HepG2 (cell line): ENCODE measurements at places on chromosomes 13 and 19. TPM values are rescaled to one million over a fixed set of nuclear protein-coding genes. Genes with fewer than 3 reads are reported as not detected.

DNA sequence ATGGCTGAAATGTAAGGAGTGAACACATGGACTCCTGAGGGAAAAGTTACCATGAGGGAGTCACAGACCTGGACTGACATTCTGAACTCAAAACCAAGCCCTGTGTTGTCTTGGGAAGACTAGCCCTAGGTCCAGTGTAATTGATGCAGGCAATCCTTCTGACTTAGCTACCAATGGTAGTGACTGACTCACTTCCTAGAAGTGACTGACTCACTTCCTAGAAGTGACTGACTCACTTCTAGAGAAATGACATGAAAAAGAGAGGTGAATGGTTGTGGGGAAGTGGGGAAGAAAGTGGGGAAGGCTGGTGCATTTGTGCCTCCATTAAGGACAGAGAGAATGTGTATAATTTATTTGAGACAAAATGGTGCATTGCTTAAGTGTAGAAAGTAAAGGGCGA is 49.9 kb downstream of the EDNRB start:
- DNase-seq: no peak

GRCh38 chr19:55312621-55313512 is 12.3 kb downstream of the TMEM150B start:
- DNase-seq: no peak

- no peak for DNase-seq
These were observed 23.9 kb upstream of the MATK start for GRCh38 chr19:3809881-3810707.

DNA sequence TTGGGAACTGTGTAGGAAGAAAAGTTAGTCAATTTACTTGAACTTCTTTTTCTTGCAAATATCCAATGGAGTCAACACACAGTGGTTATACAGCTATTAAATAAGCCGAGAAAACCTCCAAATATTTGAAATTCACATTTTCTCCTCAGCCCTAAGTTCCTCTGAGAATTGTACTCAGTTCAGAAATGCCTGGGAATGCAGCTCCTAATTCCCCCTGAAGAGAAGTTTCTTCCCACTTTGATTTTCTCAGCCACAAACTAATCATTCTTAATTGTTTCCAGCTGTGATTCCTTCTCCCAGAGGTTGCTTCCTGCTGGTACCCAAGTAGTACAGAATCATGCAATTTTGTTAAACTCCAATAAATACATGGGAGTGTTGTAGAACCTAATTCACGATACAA is 246.1 kb upstream of the MIR17HG start:
- DNase-seq: no peak

DNA sequence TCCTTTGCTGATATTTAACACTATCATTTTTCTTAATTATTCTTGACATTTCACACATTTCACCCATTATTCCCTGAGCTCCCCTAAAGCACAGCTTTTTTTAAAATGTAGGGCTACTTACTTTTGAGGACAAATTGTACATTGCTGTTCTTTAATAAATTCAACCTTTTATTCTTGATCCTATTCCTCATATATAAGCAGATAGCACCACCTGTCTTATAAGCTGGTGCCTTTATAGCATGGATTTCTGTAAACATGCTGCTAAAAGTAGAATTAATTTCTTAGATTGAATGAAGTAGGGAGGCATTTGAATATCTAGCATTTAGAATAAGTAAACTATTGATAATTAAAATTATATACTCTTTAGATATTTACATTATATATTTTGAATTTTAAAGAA is 603.4 kb upstream of the PCDH9 start:
- no peak for DNase-seq

- DNase-seq: peak; percentile 50
These were observed at the start of gene SMAD9 for GRCh38 chr13:36919833-36920615. SMAD9 (minus strand) TSS chr13:36920238; CDS start chr13:36879689, 40,549 bp downstream.

GRCh38 chr19:32809254-32809653 is 60.3 kb downstream of the SLC7A9 start:
- no peak for DNase-seq

DNA sequence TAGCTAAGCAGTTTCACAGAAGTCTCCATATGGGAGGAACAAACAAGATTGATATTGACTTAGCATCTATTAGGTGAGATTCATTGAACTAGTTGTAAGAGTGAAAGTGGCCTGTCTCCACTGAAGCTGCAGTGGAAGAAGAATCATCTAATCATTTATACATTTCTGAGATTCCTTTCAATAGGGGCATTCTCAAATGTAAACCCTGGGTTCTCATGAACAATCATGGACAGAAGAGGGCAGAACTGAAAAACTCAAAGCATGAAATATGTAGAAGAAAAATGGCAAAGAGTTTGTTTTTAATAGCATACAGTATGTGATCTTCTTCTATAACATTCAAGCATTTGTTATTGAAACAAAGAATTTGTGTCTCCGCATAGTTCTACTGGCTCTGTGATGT is 17.6 kb upstream of the POSTN start:
- DNase-seq: no peak

DNA sequence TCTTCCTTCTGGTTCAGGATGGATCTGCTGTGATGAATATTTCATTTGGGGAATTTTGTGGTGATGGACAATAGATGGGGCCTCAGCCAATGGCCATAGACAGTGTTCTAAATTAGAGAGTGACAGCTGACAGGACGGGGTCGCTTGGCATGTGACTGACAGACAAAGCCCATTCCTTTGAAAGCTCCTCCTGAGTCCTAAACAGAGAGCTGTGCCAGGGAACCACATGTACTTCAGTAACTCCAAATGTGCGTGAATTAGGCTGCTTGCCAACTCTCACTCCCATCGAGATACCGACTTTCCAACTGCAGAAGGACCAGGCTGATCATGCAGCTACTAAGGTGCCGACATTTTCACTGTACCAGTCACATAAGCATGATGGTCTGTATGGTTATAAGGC is 187.7 kb downstream of the SHISA2 start:
- no peak for DNase-seq

The ZNF556 gene
- total RNA-seq: 28.6 and 41.2 TPM in 2 replicates

The CFAP97D2 gene
- not detected in 2 replicates for total RNA-seq

- no peak for DNase-seq
These were observed 1.3 kb downstream of the ITGBL1 start for GRCh38 chr13:101453784-101454201.

GRCh38 chr19:41324921-41325639 is 15.1 kb downstream of the CCDC97 start:
- DNase-seq: peak; percentile 82

GRCh38 chr19:31099515-31100205 is 249.6 kb downstream of the TSHZ3 start:
- no peak for DNase-seq

The DPY19L3 gene
- 9.8 and 25.2 TPM in 2 replicates for total RNA-seq

DNA sequence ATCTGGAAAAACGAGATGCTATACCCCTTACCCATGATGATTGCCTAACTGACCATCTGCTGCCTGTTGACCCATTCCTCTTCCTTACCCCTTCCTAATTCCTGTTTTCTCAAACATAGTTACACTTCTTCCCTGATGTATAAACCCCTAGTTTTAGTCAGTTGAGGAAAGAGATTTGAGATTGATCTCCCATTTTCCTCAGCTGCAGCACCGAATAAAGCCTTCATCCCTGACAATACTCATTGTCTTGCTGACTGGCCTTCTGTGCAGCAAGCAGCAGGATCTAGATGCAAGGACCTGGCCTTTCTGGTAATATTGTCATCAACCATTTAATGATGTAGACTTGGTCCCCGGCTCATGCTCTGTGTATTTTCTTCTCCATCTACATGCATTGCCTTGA is 999 bp upstream of the ZNF264 start:
- DNase-seq: no peak

DNA sequence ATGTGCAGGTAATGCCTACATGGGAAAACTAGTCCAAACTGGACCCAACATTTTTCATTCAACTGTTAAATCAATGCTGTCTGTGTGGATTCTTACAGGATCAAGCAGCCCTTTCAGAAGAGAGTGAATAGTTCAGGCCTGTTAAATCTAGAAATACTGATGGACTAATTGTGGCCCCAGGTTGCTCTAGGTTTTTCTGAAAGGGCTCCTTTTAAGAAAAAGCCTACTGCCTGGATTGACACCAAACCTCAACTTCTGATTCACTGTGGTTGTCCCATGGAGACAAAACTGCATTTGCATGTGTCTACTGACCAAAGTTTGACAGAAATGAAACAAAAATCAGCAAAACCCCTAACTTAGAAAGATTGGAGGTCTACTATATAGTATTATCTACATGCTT is 437.0 kb downstream of the KLF12 start:
- DNase-seq: no peak

DNA sequence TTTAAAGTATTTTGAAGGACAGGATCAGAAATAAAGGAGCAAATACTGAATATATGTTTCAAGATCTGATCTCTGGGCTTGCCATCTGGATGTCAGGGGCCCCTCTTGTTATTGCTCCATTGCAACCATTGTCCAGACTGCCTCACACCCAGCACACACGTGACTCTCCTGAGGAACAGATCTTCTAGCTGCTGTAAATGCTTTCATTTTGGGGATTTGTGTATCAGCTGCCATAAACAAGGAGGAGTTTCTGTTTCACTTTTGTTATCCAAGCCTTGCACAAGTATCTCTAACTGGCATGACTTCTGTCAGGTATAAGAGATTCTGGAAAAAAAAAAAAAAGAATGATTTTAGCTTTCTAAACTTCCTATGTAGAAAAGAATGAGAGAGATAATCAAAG is 1624.1 kb upstream of the PRR20A start:
- DNase-seq: no peak

The CEACAM20 gene
- not detected in 2 replicates for total RNA-seq

DNA sequence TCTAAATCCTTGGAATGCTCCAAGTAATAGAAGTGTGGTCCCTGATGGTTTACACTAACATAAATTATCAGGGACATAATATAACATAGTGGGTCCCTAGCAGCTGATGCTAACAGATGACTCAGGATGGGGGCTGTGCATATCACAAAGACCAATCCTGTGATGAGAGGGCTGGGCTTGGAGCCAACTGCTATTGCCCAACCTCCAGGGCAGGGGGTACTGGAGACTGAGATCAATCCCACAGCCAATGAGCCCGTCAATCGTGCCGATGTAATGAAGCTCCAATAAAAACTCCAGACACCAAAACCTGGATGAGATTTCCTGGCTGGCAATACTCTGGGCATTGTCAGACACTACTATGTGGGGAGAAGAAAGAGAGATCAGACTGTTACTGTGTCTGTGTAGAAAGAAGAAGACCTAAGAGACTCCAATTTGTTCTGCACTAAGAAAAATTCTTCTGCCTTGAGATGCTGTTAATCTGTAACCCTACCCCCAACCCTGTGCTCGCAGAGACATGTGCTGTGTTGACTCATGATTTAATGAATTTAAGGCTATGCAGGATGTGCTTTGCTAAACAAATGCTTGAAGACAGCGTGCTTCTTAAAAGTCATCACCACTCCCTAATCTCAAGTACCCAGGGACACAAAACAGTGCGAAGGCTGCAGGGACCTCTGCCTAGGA is 33.4 kb downstream of the ABCC4 start:
- peak; percentile 45 for DNase-seq

- DNase-seq: no peak
These were observed 35.2 kb downstream of the DNM2 start for GRCh38 chr19:10752913-10753704.

The ANGPTL4 gene
- 0.20 and 0.80 TPM in 2 replicates for total RNA-seq

DNA sequence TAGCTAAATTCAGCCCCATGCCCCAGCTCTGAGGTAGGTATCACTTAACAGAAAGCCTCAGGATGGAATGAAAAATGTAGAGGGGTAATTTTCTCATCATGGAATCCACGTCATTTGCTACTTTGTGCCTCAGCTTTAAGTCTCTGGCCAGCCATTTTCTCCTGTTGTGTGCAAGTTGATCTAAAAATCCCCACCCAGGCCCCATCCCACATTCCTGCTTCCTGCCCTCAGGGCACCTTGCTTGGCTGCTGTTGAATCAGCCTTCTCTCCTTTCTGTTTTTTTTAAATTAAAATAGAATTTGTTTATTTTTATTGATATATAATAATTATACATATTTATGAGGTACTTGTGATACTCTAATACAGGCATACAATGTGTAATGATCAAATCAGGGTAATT is 179.9 kb upstream of the TSHZ3 start:
- no peak for DNase-seq

The KLC3 gene
- total RNA-seq: not detected in 2 replicates

DNA sequence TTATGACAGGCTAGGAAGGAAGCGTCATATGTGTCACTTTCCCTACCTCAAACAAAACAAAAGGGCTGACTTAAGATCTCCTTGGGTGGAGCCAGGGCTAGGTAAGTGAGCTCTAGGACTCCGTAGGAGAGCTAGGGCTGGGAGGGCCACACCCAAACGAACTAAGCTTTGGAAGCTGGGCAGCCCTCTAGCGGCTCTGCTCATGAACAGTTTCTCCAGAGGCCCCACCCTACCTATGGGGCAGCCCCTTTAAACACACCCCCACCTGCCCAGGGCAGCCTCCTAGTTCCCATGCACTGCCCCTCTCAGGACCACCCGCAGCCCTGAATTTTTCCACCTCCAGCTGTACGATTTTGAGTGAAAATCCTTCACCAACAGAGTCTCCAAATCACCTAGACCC is 3.5 kb downstream of the PEG3 start:
- peak; percentile 37 for DNase-seq

The WTIP gene
- total RNA-seq: 9.0 and 15.0 TPM in 2 replicates

- DNase-seq: peak; percentile 4
These were observed 287.1 kb downstream of the ITGBL1 start for GRCh38 chr13:101739382-101740178.

- DNase-seq: no peak
These were observed 108.5 kb upstream of the C1QTNF9B start for GRCh38 chr13:24005755-24006281.

The PRSS57 gene
- not detected in 2 replicates for total RNA-seq

GRCh38 chr13:101258071-101258470 is 158.2 kb downstream of the NALCN start:
- DNase-seq: peak; percentile 9

DNA sequence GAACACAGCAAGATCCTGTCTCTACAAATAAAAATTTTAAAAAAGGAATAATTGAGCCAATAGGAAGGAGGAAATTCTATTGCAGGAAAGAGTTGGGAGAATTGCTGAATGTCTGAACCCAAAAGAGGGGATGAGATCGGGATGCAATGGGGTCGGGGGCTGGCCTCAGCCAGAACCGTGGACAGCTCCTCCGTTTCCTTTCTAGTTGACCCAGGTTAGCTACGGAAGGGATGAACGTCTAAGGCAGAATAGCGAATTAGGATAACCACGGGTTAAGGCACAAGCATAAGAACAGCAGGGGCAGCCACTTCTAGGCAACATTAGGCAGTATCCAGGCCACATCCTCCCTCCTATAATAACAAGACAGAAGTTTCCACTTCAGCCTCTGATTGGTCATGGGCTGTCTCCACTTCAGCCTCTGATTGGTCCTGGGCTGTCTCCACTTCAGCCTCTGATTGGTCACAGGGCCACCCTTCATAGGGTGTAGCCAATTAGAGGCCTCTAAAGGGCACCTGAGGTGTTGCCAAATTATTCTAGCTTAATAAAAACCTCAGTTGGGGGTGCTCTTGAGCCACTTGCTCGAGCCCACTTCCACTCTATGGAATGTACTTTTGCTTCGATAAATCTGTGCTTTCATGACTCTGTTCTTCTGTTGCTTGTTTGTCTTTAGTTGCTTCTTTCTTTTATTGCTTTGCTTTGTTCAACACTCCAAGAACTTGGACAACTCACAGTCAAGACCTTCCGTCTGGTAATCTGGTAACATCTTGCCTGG is 24.9 kb upstream of the TPM4 start:
- DNase-seq: no peak

GRCh38 chr13:112522578-112522977 is 65.4 kb downstream of the TUBGCP3 start:
- DNase-seq: no peak

GRCh38 chr19:49968279-49968922 is 7.4 kb upstream of the SIGLEC11 start:
- no peak for DNase-seq
